ENCODE measurements at places on chromosomes 1 and 21.
A peak's percentile ranks its signal among the peaks of the same experiment; 100 is the strongest.

- no peak for DNase-seq
Observed at GRCh38 chr1:85048296-85049064, at the start of gene MCOLN3. MCOLN3 (minus strand) TSS chr1:85048500; CDS start chr1:85045360, 3,140 bp downstream.

DNA sequence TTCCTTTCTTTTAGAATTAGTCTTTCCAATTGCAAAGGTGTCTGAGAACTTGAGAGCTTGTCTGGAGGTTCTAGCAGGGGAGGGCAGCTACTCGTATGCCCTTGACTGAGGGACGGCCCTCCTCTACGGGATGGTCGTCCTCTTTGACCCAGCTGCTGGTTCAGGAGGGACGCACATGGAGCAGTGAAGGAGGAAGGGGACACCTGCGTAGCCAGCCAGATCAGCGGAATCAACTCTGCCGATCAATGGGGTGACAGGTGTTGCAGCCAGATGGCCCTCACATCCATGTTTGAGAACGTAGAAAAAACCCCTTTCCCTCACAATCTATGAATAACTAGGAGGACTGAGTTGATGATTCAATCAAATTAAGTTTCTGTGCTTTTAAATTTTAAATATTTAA is 15.7 kb upstream of the A3GALT2 start:
- DNase-seq: no peak

DNA sequence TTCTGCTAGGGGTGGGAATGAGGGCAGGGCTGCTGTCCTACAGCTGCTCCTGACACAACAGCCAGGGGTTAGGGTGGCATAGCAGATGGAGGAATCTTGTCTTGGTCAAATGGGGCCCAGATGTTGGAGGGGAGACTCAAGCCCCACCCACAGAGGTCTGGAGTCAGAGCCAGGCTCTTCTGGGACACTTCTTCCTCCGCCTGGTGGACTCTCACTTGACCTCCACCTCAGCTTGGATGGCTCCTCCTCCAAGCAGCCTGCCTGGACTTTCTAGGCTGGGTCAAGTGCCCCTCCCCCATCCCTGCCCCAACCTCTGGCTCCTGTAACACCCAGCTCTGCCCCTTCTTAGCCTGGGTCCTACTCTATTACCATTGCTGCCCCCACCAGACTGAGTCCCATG is 35.5 kb downstream of the EPHA2 start:
- no peak for DNase-seq

GRCh38 chr1:34924759-34925555 is 4.5 kb downstream of the DLGAP3 start:
- peak; percentile 35 for DNase-seq

GRCh38 chr21:43866659-43867331 is 1.8 kb downstream of the AGPAT3 start:
- DNase-seq: no peak

GRCh38 chr1:43622901-43623780 is 26.8 kb upstream of the KDM4A start:
- no peak for DNase-seq

DNA sequence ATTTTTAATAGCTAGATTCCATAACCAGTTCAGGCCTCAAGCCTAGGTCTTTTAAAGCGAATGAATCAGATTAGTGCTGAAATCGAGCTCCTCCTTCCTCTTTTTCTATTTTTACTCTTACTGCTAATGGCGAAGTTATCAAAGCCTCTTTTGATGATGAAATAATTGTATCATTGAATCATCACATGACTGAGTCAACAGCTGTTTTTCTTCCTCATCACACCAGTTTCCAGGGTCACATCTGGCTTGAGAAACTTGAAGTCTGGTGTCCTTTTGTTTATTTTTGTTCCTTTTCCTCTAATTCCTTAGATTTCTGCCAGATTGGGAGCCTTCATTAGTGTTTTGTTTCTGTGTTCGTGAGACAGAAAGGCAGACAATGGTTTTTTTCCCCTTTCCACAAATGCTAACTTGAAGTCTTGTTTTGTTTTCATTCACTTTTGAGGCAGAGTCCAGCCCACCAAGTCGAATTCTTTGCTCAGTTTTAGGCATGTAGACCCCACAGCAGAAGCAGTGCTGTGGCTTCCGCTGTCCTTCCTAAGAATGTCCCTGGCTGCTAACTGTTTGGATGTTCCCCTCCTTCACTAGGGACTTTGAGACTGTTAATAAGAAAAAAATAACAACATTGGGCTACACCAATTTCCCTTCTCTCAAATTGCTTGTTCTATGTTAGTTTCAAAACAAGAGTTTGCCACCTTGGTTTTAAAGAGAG is 51.9 kb upstream of the FMOD start:
- DNase-seq: no peak

DNA sequence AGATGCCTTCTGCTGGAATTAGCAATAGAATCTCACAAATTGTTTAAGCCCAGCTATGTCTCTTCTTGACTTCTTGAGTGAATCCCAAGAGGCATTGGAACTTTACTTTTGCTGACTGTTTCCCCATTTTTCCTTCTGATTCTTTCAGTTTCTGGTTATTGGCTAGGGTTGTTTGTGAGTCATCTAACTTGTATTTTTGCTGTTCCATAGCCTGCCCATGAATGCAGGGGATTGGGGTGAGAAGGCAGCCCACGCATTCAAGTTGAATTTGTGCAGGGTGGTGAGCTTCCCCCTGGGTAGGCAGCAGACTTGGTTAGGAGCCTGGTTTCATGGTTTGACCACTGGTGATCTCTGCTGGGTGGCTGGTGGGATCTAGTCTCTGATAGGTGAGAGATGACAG is 10.4 kb upstream of the KLF17 start:
- no peak for DNase-seq

DNA sequence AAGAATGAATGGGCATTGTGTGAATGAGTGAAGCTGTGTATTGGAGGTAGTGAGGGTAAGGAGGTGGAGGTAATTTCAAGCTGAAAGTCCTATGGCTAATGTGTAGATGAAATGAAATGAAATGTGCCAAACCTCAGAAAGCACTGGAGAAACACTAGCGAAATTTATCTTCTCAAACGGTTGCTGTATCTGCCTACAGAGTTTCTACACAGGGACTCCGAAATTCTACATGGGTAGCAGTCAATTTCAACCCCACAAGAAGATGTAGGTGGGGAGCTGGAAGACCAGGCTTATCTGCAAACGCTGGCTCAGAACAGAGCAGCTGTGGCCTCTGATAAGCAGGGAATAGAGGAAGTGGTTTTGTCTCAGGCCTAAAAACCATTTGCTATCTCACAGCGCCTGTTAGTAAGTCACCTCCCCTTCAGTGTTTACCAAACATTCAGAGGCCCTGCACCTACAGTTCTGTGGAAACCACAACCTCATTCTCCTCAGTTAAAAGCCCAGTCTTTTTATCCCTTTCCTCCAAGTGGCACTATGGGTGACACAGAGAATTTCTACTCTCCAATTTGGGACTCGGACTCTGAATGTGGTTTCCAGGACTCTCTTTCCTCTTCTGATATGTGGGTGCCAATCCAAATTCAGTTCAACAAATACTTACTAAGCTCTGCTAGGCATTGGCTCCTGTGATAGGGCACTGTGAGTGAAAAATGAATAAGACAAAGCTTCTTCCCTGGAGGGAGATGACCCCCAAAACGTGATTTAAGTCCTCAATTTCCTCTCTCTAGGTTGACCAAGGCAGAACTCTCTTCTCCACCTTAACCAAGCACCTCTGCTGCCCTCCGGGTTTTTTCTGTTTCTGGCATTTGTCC is 17.2 kb upstream of the SLAMF6 start:
- DNase-seq: peak; percentile 95

- no peak for DNase-seq
Observed at GRCh38 chr1:212452323-212453155, 19.8 kb downstream of the NENF start.

DNA sequence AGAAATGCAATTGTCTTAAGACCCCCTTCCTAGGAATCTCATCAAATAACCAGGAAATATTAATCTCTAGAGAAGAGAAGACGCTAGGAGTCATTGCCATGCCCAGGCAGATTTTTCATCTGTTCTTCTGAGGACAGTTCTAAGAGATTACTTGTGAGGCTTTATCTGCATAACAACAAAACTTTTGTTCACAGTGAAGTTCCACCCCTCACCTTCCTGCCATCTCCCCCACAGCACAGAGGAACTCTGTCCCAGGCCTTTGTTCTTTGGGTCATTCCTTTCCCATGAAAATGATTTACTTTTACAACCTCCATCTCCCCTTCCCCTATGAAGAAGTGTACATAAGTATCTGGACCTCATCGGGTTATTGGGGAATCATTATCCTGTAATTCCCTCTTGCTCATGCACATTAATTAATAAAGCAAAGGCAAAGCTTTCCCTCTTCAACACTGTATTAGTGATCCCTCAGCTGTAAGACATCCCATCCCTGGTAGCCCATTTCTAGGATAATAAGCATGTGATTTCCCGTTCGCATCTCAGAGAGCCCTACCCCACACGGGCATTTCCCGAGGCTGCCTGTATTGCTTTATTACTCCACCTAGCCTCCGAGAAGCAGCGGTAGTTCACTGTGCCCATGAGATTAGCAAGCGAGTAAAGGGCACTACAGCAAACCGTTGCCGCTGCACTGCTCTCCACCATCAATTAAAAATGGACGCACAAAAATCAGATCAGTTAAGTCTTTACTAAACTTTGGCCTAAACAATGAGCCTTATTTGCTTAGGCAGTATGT is 384.4 kb upstream of the CAMK1G start:
- no peak for DNase-seq

- DNase-seq: no peak
Observed at GRCh38 chr1:61358770-61359455, 276.6 kb downstream of the NFIA start.

GRCh38 chr1:171254859-171255258 is 6.6 kb downstream of the FMO1 start:
- no peak for DNase-seq

DNA sequence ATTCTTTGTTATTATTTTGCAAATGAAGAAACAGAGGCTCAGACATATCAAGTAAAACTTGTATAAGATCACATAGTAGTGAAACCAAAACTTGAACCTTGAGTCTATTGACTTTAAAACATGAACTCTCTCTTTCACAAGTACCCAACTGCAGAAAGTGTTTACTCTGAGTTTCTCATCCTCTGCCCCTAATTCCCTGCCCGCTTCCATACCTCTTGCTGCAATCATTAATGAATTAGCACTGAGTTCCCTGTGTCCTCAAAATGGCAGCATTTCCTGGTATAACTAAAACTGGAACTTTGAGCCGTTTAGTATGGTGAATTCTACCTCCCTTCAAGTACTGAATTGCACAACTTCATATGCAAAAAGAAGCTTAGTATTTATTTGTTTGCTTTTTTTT is 147.7 kb upstream of the DNAH14 start:
- DNase-seq: no peak

DNA sequence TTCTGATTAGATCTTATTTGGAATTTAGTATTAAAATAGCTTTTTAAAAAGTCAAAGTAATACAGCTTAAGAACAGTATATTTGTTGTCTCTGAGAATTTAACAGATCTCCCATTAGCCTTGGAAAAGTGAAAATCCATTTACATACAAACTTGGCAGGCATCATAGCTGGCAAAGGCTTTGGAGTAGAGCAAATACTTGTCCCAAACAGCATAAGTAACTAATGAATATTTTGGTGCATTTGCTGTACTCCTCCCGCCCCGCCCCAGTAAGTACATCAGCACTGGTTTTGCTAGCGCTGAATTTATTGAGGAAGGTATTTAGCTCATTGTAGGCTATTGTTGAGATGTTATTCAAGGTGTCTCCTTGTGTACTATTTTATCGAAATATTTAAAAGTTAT is 417.7 kb upstream of the KAZN start:
- no peak for DNase-seq

DNA sequence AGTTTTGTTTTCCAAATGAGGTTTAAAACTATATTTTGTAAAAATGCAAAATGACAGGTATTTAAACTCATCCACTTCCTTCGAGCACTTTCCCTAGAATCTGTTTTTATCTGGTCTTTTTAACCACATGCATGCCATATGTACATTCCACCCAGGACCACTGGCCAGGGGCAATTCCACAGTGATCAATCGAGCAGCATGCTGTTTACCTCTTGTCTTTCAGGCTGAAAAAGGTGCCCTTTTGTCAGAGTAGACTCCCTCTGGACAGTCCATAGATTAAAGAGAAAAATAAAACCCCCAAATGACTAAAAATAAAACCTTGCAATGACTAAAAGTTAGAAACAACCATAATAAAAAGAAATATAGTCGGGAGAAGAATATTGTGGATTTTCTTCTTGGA is 313.3 kb downstream of the LMO4 start:
- DNase-seq: no peak

- no peak for DNase-seq
Observed at GRCh38 chr1:169723763-169724162, 10.1 kb downstream of the SELE start.

DNA sequence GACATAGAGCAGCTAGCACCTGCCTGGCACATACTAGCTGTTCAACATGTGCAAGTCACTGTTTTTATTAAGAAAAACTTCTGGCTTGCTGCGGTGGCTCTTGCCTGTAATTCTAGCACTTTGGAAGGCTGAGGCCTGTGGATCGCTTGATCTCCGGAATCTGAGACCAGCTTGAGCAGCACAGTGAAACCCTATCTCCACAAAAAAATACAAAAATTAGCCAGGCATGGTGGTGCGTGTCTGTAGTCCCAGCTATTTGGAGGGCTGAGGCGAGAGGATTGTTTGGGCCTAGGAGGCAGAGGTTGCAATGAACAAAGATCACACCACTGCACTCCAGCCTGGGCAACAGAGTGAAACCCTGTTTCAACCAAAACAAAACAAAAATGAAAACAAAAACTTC is 27.7 kb upstream of the C8B start:
- DNase-seq: no peak

DNA sequence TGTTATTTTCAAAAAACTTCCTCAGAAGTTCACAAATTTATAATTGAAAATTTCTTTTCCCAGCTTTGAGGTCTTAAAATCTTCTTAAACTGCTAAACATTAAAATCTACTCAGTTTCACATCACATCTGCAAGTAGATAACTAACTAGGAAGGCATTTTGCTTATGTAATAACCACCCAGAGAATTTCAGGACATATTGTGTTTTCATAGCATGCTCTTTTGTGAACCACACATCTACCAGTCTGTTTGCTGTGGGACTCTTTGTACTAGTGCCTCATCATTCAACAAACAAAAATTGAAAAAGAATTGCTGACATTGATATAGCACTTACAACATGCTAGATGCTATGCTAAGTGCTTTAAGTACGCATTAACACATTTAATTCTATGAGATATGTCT is 31.6 kb upstream of the C1orf146 start:
- no peak for DNase-seq

GRCh38 chr1:162676087-162676486 is 43.8 kb downstream of the DDR2 start:
- no peak for DNase-seq

DNA sequence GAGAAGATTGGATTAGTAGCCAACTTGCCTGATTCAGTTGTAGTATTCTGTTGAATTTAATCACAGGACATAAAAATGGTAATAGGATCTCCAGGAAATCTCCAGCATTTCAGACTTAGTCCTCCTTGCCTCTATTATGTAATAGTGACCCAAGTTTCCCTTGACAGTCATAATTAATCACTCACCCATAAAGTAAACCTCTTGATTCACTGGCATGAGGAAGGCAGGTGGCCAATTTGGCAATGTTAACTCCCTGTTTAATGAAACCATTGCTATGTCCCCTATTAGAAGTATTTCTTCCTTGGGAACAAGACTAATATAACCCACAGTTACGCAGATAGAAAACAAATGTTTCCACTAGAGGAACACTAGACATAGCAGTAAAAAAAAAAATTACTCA is 604.8 kb upstream of the CXADR start:
- no peak for DNase-seq

- no peak for DNase-seq
Observed at GRCh38 chr21:36113647-36114428, 21.0 kb upstream of the CBR3 start.

All from bone marrow (tissue), 2 donors.